ENCODE measurements at places on chromosomes 4 and X. TPM values are rescaled to one million over a fixed set of nuclear protein-coding genes. Genes with fewer than 3 reads are reported as not detected.

- DNase-seq, result no peak
These were observed 39.7 kb downstream of the SNX25 start for GRCh38 chr4:185249105-185249504.

DNA sequence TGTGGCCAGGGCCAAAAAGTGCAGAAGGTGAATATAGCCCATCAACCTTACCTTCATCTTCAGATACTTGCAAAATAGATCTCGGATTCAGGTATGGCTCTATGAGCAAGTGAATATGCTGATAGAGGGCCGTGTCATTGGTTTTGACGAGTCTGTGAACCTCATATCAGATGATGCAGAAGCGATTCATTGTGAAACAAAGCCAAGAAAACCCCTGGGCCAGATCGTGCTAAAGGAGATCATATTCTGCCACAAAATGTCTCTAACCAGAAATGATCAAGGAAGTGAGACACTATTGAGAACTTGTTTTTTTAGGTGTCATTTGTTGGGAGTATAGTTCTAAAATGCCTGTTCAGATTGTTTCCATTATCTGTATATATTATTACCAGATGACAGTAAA lies 48.3 kb downstream of the PDK3 start:
- peak; percentile 67 for DNase-seq

GRCh38 chr4:15659768-15660570 lies 4.8 kb upstream of the FBXL5 start:
- peak; percentile 22 for DNase-seq

- DNase-seq, result no peak
These were observed 21.3 kb downstream of the ALPK1 start for GRCh38 chr4:112318239-112319142.

KLF3 gene
- total RNA-seq, result 5.5 TPM

BBS12 gene
- total RNA-seq, result 0.89 TPM

DNA sequence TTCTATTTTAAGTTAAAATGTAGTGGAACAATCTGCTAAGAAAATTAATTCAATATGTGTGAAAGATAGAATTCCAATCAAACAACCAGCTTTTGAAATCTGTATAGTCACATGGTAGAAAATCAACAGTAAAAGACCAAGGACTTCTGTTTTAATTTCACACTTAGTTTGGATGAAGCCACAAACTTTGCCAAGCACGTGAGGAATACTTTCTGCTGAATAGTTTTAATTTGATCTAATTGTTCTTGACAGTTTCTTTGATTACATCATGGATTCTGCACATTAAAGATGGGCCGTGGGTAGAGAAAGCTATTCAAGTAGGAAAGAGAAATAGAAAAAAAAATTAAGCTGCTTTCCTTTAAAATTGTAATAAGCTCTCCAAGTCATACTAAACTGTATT lies 137.9 kb upstream of the FAM241A start:
- no peak for DNase-seq

GRCh38 chrX:149505671-149506070 lies 565 bp upstream of the IDS start:
- no peak for DNase-seq

GRCh38 chr4:89242216-89242615 lies 65.4 kb downstream of the GPRIN3 start:
- no peak for DNase-seq

DNA sequence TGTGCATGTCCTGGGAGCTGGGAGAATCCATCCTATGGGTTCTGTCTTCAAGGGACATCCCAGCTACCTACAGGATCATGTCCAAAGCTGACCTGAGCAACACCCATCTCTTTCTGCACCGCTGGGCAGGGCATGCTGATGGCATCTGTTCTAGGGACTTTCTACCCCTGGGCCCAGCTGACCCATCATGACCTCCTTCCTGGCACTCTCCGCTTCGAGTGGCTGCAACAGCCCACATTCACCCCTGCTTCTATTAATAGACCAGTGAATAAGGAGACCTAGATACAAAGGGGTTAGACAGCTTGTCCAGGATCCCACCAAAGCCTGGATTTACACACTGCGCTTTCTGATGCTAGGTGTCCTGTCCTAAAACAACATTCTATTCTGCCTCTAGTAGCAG lies 44.6 kb upstream of the GPR173 start:
- DNase-seq, result no peak

DNA sequence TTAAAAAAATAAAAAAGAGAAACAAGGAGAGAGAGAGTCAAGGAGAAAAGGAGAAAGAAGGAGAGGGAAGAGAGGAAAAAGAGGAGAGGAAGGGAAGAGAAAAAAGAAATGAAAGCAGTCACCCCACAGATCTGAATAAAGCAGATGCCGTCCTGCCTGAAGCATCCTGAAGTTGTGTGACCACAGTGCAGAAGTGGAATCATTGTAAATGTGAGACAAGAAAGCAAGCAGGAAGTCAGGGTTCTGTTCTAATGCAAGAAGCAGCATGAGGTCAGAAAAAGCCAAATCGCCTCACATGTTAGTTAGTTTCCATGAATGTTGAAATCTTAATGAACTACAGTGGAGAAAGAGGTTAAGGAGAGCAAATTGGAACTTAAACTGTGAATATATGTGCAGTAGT lies 692.5 kb downstream of the CENPC start:
- no peak for DNase-seq

DNA sequence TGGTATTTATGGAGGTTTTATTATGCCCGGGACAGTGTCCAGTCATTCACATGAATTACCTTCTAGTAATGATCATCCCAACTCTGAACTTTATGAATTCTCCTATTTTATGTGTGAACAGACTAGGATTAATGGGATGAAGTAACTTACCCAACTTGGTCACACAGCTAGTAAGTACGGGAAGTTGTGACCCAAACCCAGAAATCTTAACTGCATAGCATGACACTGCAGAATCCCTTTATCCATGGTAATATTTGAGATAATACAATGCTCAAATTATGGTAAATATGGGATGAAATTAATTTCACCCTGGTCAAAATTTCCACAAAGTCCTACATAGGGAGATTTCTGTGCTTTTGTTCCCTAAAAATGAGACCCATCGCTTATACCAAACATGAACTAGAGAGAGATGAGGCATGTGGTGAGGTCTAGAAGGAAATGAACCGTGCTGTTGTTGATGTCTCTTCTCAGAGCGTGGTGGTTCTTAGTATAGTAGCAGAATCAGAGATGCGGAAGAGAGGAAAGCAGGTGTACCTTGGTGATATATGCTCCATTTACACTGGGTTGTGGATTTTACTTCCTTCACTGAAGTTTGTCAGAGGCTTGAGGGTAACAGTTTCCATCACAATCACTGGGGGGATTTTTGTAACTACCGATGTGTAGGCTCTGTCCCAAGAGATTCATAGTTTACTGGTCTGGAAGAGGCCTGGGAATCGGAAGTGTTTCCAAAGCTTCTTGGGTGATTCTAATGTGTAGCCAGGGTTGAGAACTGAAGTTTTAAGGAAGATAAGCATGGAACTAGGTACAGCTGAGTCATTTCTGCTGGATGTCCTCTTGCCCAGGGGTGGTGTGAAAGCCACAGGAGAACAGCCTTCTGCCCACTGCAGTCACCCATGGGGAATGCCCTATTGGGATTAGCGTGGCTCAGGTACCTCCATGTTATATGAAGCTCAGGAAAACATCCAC lies 30.2 kb upstream of the FAM9C start:
- peak; percentile 20 for DNase-seq

GRCh38 chrX:19237901-19238300 lies 105.8 kb upstream of the PDHA1 start:
- DNase-seq, result no peak

MAGEC2 gene
- not detected for total RNA-seq

BEND4 gene
- total RNA-seq, result 1.1 TPM

DNA sequence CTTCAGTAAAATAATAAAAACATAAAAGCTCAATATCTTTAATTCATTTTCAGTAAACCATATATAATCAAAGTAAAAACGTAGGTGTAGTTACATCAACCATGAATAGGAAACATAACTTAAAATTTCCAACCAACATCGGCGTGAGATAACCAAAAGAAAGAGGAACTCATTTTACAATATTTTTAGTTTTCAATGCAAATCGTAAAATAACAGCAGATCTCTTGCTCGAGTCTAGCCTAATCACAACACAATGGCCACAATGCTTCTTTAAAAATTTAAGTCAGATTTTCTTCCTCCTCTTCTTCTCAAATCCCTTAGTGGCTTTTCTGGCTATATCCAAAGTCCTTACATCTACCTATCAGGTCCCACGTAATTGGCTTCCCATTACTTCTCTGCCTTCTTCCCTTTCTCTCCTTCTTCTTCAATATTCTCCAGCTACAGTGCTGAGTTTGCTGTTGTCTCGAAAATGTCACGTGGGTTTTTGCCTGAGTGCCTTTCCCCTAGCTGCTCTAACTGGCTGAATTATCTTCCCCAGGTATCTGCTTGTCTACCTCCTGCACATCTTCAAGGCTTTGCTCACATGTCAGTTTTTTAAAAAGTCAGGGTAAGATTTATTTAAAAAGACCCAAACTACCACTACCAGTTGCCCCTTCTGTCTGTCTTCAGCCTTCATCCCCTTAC lies 90.9 kb upstream of the BANK1 start:
- DNase-seq, result no peak

RBPJ gene
- total RNA-seq, result 151 TPM

- DNase-seq, result no peak
These were observed 7.7 kb downstream of the FHL1 start for GRCh38 chrX:136154998-136155397.

HELQ gene
- total RNA-seq, result 10.4 TPM

ANOS1 gene
- total RNA-seq, result not detected

DNA sequence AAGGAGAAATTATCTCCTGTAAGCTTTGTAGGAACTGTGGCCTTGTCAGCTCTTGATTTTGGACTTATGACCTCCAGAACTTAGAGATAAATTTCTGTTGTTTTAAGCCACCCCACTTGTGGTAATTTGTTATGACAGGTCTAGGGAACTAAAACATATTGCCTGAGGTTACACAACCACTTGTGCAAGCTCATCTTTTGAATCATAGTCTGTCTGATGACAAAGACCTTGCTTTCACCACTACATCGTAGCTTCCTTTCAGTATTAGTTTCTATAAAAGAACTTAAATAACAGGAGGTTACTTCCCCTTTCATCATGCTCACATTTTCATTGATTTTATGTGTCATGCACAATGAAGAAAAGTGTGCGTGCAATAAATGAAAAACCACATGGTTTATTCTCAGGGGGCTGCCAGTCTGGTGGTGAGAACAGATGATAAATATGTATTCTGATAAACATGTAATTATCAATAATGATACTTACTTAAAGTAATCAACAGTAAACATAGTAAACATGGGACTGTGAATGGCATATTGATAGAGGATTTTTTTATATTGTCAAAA lies 690.0 kb upstream of the HS3ST1 start:
- no peak for DNase-seq

APLN gene
- total RNA-seq, result 3.5 TPM

MAGEA10 gene
- total RNA-seq, result not detected

DNA sequence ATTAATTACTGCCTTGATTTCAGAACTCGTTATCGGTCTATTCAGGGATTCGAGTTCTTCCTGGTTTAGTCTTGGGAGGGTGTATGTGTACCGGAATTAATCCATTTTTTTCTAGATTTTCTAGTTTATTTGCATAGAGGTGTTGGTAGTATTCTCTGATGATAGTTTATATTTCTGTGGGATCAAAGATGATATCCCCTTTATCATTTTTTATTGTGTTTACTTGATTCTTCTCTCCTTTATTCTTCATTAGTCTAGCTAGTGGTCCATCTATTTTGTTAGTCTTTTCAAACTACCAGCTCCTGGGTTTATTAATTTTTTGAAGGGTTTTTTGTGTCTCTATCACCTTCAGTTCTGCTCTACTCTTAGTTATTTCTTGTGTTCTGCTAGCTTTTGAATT lies 32.1 kb downstream of the CDX4 start:
- no peak for DNase-seq
